ENCODE measurements at places on chromosomes 6 and 20.

- no peak for DNase-seq
These were observed 32.7 kb downstream of the PLN start for GRCh38 chr6:118580585-118581419.

GRCh38 chr6:134079406-134079921 lies 27.0 kb upstream of the SLC2A12 start:
- DNase-seq: no peak

- DNase-seq: no peak
These were observed 55.1 kb downstream of the TMEM200A start for GRCh38 chr6:130420911-130421310.

DNA sequence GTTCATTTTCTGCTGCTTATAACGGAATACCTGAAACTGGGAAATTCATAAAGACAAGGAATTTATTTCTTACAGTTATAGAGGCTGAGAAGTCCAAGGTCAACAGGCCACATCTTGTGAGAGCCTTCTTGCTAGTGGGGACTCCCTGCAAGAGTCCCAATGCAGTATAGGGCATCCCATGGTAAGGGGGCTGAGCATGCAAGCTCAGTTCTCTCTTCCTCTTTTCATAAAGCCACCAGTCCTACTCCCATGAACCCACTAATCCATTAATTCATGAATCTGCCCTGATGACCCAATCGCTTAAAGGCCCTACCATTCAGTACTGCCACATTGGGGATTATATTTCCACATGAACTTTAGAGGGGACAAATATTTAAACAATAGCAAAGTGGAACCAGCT lies 26.5 kb downstream of the CYB5R4 start:
- no peak for DNase-seq

DNA sequence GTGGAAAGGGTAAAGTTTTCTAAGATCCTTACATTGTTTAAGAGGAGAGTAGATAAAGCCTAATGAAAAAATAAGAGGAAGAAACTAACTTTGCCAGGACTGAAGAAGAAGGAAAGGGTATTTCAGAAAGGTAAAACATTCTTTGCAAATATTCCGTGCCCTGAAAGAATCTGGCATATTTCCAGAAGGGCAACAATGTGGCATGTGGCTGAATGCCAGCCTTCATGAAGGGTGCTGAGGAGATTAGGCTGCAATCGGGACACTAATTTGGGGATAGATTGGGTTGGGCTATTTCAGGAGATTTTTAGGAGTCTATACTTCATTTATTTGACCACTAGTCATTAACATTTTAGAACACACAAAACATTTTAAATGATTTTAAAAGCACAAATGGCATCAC lies 16.2 kb upstream of the UFL1 start:
- no peak for DNase-seq

GRCh38 chr20:61806314-61806713 lies 259.4 kb downstream of the TAF4 start:
- no peak for DNase-seq

GRCh38 chr6:160398674-160399271 lies 50.6 kb downstream of the SLC22A3 start:
- DNase-seq: no peak

- no peak for DNase-seq
These were observed 36.2 kb upstream of the PLCB1 start for GRCh38 chr20:8095648-8096572.

- no peak for DNase-seq
These were observed 14.0 kb downstream of the DCBLD1 start for GRCh38 chr6:117496383-117496990.

- no peak for DNase-seq
These were observed 129.1 kb downstream of the PACRG start for GRCh38 chr6:162856885-162857284.

DNA sequence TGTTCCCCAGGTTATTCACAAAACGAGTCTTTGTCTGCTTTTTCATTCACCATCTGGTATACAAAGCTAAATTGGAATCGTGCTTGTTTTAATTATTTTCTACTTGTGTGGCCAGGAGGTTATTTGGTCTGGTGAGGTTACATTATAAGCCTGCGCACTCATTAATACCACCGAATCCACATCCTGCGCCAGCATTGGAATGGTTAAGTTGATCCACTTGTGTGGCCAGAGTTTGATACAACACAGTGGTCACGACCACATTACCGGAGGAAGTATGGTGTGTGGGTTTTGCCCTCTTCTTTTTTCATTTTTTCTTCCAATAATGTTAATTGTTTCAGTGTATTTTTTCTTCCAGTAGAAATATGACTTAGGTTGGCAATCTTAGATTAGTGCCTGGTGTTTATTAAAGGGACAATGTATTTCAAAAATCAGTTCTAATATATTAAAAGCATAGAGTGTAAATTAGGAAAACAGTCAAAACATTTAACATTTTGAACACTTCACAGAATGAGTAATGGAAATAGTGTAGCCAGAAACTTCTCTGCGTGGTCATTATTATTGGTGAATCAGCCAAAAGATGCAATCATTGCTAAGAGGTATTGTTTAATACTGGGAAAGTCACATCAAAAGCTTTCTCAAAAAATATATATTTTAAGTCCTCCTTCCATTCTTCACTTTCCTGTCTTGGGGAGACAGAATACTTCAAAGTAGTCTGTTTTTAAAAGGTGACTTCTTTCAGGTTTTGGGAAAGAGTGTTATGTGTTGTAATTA lies 84.5 kb downstream of the JARID2 start:
- no peak for DNase-seq

DNA sequence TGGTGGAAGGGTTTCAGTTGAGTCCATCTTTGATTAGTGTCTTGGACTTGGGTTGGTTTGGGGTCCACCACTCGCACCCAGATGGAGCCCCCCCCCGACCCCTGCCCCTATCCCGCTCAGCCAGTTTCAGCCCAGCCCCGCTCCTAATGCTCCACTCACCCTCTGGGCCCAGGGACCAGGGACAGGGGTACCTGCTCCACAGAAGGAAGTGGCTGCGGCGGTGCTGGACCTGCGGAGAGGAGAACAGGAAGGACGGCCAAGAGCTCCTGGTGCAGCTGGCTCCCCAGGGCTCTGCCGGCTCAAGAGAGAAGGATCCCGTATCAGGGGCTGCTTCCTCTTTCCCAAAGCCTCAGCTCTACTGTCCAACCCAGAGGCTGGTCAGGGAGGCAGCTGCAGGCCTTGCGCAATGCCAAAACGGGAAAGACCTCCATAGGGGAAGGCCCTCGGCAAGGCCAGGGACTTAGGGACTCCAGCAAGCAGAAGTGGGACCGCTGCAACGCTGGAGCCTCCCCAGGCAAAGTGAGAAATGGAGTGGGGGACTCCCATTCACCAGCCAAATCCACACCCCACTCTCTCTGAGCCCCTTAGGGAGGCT lies at the start of gene SIGLEC1:
Gene SIGLEC1, minus strand, starts transcription at position 322 of the 595 bp plus-strand sequence. CDS start 5,472 bp downstream, outside the sequence.
- no peak for DNase-seq

All from activated B cell treated with CpG ODN at 0.5 μM for 24 hours (primary cell).